ENCODE measurements at places on chromosomes 2 and 18.

- DNase-seq = no peak
These were observed 2.3 kb downstream of the SFXN5 start for GRCh38 chr2:73069041-73069854.

- no peak for DNase-seq
These were observed 76.1 kb upstream of the TXNDC2 start for GRCh38 chr18:9809697-9810096.

- no peak for DNase-seq
These were observed 93.6 kb upstream of the SMAD2 start for GRCh38 chr18:48024009-48024512.

DNA sequence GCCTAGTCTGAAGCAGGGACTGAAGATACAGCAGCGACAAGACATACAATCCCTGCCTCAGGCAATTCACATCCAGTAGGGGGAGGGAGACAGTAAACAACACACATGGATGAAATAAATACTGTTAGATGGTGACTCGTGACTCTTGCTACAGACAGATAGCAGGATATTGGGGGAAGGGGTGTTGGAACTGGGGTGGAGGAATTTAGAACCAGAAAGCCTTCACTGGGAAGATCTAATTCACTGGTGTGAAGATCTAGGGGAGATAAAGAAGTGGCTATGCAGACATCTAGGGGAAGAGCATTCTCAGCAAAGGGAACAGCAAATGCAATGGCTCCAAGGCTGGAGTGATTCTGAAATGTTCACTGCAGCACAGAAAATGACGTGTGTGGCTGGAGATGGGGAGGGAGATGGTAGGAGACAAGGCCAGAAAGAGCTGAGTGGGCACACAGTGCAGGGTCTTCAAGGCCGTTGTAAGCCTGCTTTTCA lies 52.6 kb upstream of the TMEM163 start:
- no peak for DNase-seq

DNA sequence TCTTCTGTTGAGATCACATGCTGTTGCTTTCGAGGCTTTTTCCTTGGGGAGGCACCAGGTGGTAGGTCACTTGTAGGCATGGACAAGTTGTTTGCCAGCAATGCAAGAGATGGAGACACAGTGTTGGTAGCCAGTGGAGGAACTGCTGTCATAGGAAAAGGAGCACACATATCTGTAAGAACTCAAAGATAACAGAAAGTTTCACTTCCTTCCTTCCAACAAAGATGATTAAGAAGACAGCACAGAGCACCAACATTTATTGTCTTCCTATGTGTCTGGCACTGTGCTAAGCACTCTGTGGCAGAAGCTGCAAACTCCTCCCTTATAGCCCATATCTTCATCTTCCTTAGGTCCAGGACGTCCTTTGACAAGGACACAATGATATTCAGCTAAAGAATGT lies 64.5 kb upstream of the AMMECR1L start:
- no peak for DNase-seq

DNA sequence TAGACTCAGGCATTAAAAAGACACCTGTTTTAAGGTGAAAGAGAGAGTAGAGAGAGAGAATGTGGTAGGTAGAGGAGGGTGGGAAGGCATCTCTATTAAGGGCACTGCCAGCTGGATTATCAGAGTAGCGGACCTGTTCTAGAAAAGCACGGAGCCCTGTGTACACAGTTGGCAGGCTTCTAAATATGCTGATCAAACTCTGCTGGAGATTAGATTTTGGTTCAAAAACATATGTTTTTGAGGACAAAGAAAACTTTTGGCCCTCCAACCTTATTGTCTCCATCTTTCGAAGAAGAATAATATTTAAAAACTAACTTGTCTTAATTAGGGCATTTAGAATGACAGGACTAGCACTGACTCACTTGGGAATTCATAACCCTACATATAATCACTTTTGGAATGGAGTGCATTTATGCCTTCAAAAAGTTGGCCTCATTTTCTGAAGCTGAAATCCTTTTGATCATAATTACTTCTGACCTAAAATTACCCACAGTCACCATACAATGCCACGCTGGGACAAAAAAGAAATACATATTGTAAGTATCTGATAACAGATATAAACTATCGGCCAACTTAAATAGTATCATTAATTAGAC lies 254.6 kb downstream of the MEIS1 start:
- no peak for DNase-seq

- no peak for DNase-seq
These were observed 158.0 kb downstream of the LTBP1 start for GRCh38 chr2:33104726-33105125.

GRCh38 chr2:148049284-148049683 lies 28.4 kb downstream of the MBD5 start:
- DNase-seq = no peak

DNA sequence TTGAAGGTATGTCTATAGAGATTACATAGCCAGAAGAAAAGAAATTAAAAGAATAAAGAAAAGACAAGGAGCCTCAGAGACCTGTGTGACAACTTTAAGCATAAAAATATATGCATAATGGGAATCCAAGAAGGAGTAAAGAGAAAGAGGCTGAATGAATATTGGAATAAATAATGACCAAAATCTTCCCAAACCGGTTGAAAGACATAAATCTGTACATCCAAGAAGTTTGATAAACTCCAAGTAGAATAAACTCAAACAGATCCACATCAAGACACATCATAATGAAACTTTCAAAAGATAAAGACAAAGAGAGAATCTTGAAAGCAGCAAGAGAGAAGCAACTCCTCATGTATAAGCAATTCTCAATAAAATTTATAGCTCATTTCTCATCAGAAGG lies 132.4 kb upstream of the ZNF516 start:
- no peak for DNase-seq

DNA sequence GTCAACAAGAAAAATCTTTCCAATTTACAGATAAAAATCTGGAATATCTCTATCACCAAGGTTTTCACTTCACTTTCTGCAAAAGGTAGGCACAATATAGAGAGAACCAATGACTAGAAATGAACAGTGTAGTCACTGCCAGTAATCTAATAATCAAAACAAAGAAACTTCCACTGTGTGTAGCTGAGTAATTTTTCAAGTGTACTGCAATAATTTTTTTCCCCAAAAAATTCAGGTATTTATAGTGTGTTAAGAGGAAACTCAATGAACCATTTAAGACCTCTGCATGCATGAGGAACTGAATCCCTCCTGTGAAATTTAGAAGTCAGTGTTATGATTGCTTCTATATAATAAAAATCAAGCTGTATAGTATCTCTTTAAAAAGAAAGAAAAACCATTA lies 121.8 kb downstream of the MEMO1 start:
- DNase-seq = no peak

- DNase-seq = no peak
These were observed 215.1 kb upstream of the POU3F3 start for GRCh38 chr2:104638859-104639202.

Data from right renal pelvis (tissue), 4 donors.